ENCODE measurements at places on chromosomes 6 and 20.

DNA sequence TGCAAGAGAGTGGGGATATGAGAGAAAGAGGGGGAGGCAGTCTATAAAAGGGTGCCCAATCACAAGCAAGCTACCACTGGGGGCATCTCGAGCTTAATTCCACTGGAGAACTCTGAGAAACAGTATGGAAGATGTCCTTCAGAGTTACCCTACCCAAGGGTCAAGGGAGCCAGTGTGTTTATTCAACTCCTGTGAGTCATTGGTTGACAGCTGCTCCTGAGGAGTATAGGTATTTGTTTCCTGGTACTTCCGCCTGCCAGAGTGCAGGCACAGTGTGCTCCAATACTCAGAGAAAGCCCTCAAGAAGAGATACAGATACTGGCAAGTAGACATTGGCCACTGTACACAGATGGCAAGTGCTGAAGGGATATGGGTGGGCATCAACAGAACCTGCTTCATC lies 49.5 kb downstream of the ARHGAP40 start:
- no peak for DNase-seq

DNA sequence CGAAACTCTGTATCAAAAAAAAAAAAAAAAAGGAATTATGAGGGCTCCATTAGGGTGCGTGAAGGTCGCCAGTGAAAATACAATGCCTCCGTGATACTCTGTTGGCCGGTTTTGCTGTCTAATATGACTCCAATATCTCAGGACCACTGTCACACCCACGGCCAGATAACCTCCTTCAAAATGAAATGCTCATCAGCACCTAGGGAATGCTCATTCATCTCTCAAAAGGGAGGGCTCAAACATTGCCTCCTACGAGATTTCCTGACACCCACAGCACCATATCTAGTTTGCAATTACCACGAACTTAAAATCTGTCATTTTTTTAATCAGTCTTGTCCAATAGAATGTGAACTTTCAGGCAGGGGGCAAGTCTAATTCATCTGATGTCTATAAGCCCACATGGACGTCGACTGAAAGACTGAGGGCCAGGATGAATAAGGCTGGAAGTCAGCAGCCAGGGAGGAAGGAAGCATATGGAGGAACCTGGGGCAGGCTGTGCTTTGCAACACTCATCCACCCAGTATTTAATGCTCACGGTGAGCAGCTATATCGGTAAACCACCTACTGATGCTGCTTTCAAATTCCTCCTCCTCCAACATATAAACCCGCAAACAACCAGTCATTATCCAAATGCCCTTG lies 42.8 kb downstream of the MAP3K5 start:
- no peak for DNase-seq

DNA sequence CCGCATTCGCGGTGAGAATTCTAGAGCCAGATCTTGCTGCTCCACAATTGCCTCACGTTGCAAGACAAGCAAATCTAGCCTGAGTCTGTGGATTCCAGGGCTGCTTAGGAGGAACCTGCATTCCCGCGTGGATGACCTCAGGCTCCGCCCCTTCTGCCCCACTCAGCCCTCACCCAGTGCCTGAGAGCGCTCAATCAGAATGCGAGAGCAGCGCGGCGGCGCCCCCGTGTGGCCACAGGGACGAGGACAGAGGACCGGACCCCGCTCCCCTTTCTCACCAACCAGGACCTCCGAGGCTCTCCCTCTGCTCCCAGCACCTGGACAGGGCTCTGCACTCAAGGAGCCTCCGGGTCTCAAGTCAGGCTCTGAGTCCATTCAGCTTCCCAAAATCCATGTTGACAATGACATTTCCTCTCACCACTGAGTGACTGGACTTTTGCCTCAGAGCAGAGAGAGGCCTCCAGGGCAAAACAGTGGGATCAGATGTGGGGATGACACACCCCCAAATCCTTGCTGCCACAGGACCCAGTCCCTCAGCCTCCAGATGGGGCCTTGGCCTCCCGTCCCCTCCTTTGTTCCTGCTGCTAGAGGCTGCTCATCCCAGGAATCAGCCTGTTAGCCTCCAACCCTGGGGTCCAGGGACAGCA lies 52.0 kb downstream of the RPP21 start:
- peak; percentile 90 for DNase-seq

GRCh38 chr6:52125139-52125538 lies 37.7 kb upstream of the PKHD1 start:
- DNase-seq = no peak

- DNase-seq = peak; percentile 36
Measured at GRCh38 chr20:2840967-2841531, 504 bp downstream of the VPS16 start.

GRCh38 chr6:13234130-13234529 lies 94.2 kb downstream of the TBC1D7 start:
- no peak for DNase-seq
